Activated CD8-positive, alpha-beta memory T cell treated with anti-CD3 and anti-CD28 coated beads for 24 hours (primary cell): ENCODE measurements at places on chromosomes 6 and 20.

DNA sequence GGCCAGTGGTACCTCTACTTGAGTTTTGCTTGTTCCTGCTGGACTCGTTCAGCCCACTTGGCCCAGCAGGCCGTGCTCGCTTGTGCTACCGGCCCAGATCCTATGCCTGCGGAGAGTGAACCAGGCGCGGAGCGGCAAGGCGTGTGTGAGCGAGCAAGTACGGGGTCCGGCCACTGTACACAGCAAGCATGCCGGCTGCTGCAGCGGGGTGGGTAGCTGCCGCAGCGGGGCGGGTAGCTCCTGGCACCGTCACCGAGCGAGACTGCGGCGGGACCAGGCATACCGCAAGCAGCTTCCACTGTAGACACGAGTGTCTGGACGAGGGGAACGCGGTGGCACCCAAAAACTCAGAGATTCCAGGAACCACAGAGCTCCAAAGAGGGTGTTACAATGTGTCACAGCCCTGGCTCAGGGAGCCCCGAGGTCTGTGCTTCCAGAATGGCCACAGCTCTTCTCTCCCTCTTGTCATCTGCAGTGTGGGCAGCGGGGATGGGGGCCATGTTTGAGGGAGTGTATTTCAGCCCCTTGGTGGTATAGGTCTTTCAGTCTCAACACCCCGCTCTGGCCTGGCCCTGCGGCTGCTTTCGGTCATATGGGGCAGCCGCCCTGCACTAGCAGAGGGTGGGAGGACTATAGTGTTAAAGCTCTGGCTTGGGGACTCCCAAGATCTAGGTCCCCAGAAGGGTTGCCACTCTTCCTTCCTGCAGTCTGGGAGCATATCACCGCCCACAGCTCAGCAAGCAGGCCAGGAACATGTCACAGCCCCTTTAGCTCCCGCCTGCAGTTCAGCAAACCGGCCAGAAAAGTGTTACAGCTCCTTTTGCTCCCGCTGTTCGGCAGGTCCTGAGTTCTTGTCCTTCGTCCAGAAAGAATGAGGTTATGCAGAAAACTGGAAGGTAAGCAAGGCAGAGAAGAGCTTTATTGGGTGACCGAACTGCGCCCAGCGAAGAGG, 6.1 kb upstream of the RWDD1 start:
- peak; percentile 63 for DNase-seq

DNA sequence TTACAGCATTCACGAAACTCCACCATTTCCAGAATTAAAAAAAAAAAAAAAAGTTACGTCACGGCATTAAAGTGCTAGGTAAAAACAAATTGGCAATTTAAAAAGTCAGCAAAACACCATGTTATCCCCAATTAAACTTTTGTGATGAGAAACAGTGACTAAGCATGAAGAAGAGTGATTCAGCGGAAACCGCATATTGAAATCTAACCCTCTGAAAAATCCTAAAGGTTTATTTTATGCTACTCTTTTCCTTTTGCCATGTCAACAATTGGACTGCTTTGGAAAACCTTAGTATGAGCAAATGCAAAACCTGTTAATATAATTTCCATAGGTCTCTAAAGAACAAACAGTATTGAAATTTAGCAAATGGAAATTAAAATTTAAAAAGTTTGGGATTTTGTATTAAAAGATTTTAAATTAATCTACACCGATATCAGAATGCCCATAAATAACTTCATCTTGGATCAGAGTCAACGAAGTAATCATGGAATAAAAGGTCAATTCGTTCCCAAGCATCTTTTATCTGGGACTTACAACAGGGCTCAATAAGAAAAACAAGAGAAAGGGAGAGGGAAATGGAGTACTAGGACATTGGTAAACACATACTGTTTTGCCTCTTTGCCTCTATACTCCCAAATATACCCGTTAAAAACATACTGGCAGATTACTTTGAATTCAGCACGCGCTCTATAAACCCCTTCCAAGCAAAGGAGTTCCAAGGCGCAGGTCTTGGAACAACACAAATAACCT, 1.1 kb downstream of the FBXO30 start:
- no peak for DNase-seq

DNA sequence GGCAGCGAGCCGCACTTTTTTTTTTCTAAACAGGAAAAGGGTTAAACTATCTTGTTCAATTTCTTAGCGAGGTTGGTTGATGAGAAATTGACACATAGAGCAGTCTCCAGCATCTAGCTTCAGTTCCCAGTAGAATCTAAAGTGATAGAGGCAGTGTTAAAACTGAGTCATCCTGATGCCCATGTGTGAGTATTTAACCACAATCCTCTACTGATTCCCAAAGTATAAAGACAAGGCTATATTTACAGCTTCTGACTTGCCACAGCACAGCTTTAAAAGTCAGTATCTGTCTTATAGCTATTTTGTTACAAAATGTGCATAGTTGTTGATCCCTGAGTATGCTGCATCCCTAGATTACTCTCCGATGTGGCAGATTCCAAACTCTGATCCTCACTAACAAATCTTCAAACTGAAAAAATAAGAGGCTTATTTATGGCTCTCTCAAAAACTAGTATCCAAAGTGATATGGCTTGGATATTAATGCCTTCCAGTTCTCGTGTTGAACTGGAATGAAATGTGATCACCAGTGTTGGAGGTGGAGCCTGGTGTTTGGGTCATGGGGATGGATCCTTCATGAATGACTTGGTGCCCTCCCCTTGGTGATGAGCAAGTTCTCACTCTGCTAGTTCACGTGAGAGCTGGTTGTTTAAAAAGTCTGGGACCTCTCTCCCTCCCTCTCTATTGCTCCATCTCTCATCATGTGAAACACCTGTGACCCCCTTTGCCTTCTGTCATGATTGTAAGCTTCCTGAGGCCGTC, 13.1 kb upstream of the POPDC3 start:
- no peak for DNase-seq

GRCh38 chr20:25293507-25293906, 45.6 kb downstream of the PYGB start:
- DNase-seq: no peak

DNA sequence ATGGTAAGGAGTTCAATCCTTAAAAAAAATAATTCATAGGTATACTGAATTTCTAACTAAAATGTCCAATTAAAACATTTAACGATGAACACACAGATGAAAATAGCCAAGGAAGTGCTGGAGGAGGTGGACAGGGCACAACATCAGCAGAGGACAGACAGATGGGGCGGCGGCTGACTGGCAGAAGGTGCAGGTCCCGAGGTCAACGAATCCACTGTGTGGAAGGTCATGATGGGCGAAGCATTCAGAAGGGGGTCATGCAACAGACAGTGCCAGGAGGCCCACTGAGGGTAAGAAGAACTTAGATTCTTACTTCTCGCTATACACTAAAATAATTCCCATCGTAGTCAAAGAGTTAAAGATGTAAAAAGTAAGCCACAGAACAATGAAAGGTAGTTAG, 34.2 kb upstream of the FRMD1 start:
- no peak for DNase-seq

- DNase-seq: no peak
Observed at GRCh38 chr6:128397996-128398395, 122.4 kb downstream of the PTPRK start.

- DNase-seq: no peak
Observed at GRCh38 chr6:70118670-70119069, 184.2 kb downstream of the COL9A1 start.

DNA sequence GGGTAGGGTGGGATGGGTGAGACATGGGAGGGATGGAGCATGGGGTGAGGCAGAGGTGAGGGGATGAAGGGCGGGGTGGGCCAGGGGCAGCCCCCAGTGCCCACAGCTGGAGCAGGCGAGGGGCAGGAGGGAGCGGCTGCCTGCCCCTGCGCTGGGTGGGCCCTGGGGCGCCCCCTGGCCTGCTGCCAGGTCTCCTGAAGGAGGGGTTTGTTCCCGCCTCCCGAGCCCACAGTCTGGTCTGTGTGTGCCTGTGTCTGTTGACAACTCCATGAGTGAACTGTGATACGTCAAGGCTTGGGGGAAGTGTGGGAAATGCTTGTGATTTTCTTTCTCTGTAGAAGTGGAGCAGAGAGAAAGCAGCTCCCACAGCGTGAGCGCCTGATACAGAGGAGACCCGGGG, 10.9 kb upstream of the MRGBP start:
- no peak for DNase-seq

DNA sequence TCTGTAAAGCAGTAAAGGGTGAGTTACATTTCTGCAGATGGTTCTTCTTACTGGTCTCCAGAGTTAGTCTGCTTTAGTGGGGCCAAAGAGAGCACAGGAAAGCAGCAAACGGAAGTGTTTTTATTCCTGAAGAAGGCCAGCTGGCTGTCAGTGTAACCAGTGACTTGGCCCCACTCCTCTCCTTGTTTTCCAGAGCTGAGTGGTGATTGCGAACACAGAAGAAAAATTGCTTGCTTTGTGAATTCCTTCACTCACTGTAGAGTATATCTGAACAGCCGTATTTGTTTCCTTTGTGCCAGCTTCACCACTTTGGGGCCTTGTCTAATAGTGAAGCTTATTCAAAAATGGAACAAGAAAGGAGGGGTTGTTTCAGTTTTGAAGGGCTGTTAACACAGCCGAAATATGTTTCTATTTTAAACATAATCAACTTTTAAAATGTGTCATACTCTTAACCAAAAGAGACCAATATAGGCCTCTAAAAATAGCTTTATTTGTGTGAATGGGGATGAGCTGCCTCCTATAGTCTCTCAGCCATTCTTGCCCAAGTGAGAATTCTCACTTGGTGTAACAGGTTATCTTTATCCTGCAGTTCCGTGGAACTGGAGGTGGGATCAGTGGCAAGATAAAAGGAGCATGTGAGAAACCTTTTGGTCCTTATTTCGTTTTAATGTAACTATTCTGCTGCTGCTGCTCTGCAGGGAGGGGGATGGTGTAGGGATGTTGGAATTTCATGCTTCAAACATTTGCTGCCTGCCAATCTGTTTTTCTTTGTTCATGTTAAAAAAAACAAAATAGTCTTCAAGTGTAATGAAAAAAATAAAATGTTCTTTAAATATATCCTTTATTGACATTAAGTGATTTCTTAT, 37.8 kb downstream of the ZC2HC1B start:
- no peak for DNase-seq

- DNase-seq: no peak
Observed at GRCh38 chr6:39344821-39345280, 22.3 kb upstream of the KCNK16 start.

GRCh38 chr6:83536034-83536646, 23.8 kb downstream of the PRSS35 start:
- peak; percentile 67 for DNase-seq

DNA sequence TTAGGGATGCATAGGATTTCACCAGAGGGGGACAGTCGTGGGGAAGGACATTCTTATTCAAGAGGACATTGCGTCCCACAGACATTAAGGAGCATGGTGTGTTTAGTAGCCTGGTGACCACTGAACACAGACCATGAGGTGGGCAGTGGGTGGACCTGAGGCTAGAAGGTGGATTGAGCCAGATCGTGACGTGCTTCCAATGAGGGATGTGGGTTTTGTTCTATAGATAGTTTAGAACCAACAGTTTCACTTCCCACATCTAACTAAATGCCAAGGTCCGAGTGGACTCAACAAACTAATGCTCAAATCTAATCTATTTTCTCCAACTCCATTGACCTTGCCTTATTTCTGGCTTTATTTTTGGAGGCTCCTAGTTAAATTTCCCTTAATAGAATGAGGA, 58.5 kb downstream of the OGFRL1 start:
- no peak for DNase-seq

DNA sequence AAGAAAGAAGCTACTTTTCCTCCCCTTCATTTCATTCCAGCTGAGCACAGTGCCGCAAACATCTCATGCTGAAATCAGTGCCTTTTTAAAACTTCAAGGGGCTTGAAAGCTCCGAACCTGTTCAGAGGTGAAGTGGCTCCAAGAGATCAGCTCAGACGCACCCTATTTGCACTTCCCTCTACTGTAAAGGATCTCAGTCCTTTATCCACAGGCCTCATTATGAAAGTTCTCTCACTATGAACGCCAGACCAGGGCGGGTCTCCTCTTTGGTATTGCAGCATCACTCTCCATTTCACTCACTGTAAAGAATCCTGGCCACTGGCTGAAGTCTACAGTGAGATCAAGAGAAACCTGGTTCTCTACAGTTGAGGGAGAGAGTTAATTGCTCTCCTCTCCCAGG, 232.7 kb upstream of the POU3F2 start:
- no peak for DNase-seq

DNA sequence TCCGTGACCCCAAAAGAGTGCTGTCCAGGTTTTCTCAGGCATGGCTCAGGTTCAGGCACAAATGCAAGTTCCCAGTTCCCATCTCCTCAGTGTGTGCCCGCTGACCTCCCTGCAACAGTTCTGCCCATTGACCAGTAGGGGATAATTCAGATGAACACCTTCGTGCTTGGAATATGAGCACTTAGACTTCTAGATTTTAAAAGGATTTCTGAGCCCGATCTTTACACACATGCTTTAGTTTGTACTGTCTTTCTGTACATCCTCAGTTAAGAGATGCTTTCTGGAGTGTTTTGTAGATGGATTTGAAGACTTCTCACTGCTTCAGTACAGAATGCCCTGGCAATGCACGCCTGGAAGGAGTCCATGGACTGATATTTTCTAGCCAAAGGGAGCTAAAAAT, 239.6 kb upstream of the PLCB4 start:
- no peak for DNase-seq

GRCh38 chr20:14780508-14780907, 443.1 kb upstream of the FLRT3 start:
- DNase-seq: no peak

DNA sequence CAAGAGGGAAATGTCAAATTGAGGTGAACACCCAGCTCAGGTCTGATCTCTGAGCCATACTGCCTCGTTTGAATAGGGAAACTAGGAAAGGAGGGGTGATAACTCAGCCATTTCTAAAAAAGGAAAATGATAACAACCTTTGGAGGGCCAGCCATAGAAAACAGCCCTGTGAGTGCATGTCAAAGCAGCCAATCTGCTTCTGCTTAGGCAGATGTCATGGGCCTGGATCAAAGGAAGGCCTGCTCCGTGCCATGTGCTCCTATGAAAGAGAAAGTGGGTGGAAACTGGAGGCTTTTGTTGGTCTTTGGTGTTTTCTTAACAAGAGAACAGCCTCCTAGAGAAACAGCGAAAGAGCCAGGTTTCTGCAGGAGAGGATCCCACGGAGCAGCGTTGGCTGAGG, 428.0 kb downstream of the DHX35 start:
- no peak for DNase-seq

DNA sequence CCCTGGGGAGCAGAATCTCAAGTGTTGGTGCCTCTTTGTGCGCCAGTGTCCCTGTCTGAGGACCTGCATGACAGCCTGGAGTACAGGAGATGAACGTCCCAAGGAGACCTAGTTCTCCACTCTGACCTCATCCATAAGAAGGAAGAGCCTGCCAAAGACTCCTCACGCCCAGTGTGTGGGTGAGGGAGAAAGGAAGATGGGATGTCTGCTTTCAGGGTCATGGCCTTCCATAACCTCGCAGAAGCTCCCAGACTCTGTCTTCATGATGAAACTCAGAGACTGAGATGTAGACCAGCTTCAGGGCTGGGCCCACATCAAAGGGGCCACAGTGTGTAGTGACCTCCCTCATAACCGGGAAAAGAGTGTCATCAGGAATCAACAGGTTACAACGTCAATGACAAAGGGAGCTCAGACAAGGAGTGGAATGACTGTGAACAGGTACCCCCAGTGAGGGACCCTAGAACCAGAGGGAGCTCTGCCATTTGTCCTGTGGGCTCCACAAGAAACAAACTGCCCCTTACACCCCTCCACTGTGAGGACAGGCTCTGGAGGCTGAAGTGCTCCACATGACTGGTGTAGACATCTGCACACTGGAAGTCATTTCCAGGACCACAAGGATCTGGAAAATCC, 8.1 kb downstream of the HLA-DQB1 start:
- no peak for DNase-seq
